ENCODE measurements at places on chromosomes 1 and 21.
A peak's percentile ranks its signal among the peaks of the same experiment; 100 is the strongest.

DNA sequence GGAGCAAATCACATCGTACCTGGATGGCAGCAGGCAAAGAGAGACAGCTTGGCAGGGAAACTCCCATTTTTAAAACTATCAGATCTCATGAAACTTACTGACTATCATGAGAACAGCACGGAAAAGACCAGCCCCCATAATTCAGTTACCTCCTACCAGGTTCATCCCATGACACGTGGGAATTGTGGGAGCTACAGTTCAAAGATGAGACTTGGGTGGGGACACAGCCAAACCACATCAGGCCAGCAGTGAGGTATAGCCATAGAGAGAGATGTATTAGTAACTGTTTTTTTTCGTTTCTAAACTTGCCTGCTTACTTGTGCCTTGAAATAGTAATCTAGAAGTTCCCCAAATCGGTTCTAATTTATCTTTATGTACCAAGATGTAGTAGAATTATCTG is 48.9 kb downstream of the AK4 start:
- no peak for DNase-seq

DNA sequence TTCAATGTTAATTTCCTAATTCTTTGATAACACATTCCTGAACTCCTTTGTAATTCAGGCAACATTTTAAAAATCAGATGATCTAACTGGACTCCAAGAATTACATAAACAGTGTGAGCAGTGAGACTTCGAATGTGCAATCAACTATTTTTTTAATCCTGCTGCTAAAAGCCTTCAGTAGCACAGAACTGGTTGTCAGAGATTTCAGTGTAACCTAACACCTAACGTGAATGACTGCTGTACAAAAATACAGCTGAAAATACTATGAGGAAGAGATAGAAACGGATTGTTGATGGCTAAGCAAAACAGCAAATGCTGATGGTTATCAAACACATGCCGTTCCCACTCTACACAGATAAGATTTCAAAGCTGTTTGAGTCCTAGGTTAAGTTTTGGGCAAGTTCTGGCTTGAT is 46.1 kb downstream of the APP start:
- DNase-seq, result no peak

- no peak for DNase-seq
Measured at GRCh38 chr1:230076121-230076520, 9.1 kb downstream of the GALNT2 start.

- DNase-seq, result no peak
Measured at GRCh38 chr1:201171063-201172036, 17.1 kb upstream of the TMEM9 start.

- no peak for DNase-seq
Measured at GRCh38 chr1:220003610-220004299, 42.5 kb downstream of the EPRS1 start.

- DNase-seq, result no peak
Measured at GRCh38 chr1:203251466-203251865, 22.0 kb upstream of the CHIT1 start.

GRCh38 chr1:36847186-36847585 is 187.1 kb downstream of the GRIK3 start:
- no peak for DNase-seq

DNA sequence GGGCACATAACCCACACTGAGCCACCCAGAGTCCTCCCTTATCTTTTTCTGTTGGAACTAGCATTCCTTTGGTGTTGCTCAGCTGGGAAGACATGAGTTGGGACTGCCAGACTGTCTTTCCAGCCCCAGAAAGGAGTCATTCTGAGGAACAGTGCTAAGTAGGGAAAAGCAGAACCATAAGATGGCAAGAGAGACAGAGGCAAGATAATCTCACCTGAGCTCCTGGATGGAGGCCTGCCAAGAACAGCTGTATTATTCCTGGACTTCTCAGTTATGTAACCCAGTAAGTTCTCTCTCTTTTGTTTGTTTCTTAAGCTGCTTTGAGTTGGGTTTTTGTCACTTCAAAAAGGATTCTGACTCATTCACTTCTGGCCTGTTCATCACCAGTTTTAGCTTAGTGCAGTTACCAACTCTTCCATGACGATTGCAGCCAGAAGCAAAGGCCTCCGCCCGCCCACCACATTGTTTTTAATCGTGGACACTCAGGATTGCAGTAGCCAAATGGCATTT is 134.4 kb downstream of the OMA1 start:
- no peak for DNase-seq

- DNase-seq, result no peak
Measured at GRCh38 chr1:178819123-178819522, 51.8 kb downstream of the ANGPTL1 start.

DNA sequence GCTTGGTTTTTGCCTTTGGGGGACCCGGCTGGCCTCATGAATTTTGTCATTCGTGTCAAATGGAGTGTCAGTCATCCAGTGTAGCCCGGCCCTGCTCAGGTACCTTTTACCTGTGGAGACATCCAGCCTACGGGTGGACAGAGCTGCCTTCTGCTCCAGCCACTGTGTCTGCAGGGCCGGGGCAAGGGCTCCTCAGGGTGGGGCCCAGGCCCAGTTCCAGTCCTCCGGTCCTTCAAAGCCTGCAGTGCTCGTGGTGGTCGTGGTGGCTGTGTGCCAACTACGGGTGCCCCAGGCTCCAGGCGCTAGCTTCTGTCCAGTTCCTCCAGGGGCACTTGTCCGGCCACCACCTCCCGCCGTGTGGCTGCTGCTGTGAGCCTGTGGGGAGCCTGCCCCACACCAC is 54.8 kb downstream of the TRIM11 start:
- no peak for DNase-seq

DNA sequence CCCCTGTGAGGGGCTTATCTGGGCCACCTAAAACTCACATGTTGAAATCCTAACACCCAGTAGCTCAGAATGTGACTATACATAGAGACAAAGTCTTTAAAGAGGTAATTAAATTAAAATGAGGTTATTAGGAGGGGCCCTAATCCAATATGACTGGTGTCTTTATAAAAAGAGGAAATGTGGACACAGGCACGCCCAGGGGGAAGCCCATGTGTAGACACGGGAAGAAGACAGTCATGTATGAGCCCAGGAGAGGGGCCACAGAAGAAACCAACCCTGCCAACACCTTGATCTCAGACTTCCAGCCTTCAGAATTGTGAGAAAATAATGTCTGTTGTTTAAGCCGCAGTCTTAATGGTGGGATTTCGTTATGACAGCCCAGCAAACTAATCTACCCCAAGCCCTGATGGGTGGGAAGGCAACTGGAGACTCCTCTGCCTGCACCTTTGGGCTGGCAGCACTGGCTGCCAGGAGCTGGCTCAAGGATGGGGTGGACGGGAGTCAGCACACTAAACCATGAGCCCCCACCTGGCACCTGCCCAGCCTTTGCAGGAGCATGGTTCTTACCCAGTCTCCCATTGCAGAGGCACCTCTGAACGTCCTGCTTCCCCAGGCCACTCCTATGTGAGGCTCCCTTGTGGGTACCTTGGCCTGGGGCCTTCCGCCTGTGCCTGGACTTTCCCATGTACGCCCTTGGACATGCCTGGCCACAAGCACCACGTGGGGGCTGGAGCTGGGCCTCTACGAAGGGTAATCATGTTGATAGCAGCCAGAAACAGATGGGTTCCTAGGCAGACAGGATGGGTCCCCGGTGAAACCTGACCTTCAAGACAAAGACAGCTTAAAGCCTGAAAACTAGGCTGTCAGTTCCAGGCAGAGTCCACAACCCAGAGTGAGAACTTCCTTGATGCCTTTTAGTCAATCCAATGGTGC is 57.1 kb upstream of the DMRTB1 start:
- no peak for DNase-seq

DNA sequence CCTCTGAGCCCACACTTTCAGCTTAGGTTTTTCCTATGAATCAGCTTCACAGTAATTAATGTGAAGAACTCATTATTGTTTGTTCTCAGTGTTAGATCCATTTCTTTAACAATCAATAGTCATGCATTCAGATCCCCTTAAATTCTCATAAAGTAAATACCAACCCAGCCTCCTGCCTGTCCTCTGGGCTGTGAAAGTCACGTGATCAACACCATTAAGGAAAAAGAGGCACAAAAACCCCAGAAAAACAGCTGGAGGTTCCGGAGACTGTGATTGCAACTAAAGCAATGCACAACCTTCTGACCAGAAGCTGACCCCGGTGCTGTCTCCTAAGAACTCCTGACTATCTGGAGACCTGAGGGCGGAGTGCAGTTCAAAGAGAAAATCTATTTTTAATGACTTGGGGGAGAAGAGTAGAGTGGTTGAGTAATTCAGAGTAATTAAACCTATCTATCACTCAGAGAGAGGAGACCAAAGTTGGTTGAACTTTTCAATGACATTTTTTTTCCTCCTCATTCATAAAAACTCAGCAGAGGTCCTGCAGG is 132.5 kb downstream of the PLXNA2 start:
- DNase-seq, result no peak

GRCh38 chr1:76759950-76760349 is 107.3 kb upstream of the ST6GALNAC5 start:
- DNase-seq, result no peak

- peak; percentile 96 for DNase-seq
Measured at GRCh38 chr1:226679853-226680516, 59.1 kb downstream of the ITPKB start.

GRCh38 chr1:221712198-221712684 is 29.6 kb downstream of the DUSP10 start:
- no peak for DNase-seq

GRCh38 chr1:28428012-28428411 is 58.5 kb downstream of the PHACTR4 start:
- DNase-seq, result no peak

- no peak for DNase-seq
Measured at GRCh38 chr1:193060406-193060805, 994 bp downstream of the RO60 start.

DNA sequence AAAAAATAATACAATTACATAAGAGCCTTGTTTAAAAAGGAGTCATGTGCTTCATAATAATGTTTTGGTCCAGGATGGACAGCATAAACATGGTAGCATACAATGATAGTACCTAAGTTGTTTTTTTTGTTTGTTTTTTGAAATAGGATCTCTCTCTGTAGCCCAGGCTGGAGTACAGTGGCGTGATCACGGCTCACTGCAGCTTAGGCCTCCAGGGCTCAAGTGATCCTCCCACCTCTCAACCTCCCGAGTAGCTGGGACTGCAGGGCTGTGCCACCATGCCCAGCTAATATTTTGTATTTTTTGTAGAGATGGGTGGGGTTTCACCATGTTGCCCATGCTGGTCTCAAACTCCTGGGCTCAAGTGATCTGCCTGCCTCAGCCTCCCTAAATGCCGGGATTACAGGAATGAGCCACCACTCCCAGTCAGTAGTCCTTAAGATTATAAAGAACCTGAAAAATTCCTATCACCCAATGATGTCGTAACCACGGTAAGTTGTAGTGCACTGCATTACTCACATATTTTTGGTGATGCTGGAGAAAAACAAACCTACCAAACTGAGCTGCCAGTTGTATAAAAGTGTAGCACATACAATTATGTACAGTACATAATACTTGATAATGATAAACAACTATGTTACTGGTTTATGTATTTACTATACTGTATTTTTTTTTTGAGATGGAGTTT is 22.4 kb upstream of the RCOR3 start:
- DNase-seq, result no peak

GRCh38 chr21:15701830-15702229 is 28.0 kb upstream of the USP25 start:
- DNase-seq, result no peak

DNA sequence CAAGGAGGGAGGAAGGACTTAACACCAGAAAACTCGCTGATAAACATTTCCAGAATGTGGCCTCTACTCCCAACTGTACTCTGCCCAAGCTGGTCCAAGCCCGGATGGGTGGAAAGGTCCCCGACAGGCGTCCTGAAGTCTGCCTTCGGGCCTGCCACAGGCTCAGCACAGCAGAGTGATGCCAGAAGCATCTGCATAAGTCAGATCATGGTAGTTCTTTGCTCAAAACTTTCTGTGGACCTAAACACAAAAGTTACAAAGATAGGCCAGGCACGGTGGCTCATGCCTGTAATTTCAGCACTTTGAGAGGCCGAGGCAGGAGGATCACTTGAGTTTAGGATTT is 790 bp upstream of the UTS2 start:
- no peak for DNase-seq

- peak; percentile 71 for DNase-seq
Measured at GRCh38 chr1:94746635-94747525, 73.3 kb upstream of the SLC44A3 start.

DNA sequence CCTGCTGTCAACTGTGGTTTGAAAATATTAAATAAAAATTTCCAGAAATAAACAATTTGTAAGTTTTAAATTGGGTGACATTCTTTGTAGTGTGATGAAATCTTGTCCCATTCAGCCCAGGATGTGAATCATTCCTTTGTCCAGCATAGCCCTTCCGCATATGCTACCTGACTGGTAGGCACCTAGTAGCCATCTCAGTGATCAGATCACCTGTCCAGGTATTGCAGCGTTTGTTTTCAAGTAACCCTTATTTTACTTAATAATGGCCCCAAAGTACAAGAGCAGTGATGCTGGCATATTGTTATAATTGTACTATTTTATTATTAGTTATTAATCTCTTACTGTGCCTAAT is 351.6 kb upstream of the B3GALT2 start:
- DNase-seq, result no peak

GRCh38 chr1:9086045-9086444 is 16.6 kb upstream of the SLC2A5 start:
- DNase-seq, result no peak

- no peak for DNase-seq
Measured at GRCh38 chr1:25174730-25175612, 57.3 kb downstream of the SYF2 start.

GRCh38 chr1:104358086-104358485 is 608.4 kb downstream of the AMY1C start:
- no peak for DNase-seq

DNA sequence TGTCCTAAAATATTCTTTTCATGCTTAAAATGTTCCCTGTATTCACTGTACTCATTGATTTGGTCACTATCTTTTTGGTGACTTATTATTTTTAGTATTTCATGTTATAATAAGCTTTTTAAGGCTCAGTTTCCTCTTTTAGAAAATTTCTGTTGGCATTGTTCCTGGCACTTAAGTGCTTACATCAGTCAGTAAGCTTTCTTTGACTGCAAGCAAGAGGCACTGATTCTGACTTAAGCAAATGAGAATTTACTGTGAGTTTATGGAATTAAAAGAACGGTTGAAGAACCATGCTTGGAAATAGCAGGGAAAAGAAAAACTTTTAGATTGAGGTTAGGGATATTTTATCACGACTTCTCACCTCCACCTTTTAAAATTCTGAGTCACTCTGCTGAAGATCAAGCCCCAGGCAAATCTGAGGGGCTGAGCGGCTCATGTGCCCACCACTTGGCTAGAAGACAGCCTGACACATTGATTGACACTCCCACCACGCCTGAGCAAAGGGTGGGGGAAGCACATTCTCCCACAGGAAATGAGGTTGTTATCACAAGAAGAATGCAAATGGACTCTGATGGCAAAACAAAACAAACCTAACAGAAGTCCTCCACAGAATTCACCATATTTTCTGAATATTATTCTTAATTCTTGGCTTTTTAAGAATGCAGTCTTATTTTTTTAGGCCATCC is 102.8 kb downstream of the KCTD3 start:
- no peak for DNase-seq

DNA sequence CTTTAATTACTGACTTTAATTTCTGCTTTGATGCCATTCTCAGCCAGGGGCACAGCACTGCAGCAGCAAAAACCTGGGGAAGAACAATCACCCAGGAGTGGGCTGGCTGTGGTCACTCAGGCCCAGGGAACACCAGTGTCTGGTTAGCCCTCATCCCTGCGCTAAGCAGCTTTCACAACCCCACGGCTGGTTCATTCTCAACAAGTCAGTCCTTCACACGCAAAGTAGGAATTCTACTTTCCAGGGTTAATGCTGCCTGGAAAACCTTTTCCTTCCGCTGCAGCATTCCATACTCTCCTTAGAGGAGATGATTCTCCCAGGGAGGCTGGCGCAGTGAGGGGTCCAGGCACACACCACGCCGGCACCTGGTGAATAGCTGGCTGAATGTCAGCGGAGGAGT is 24.3 kb upstream of the KCNE1 start:
- DNase-seq, result no peak
